Left lung (tissue), 14 donors: ENCODE measurements at places on chromosomes 12 and 14. TPM values are rescaled to one million over a fixed set of nuclear protein-coding genes. Genes with fewer than 3 reads are reported as not detected.
A peak's percentile ranks its signal among the peaks of the same experiment; 100 is the strongest.

Gene KCNJ8
- polyA plus RNA-seq, result 21.9 TPM

DNA sequence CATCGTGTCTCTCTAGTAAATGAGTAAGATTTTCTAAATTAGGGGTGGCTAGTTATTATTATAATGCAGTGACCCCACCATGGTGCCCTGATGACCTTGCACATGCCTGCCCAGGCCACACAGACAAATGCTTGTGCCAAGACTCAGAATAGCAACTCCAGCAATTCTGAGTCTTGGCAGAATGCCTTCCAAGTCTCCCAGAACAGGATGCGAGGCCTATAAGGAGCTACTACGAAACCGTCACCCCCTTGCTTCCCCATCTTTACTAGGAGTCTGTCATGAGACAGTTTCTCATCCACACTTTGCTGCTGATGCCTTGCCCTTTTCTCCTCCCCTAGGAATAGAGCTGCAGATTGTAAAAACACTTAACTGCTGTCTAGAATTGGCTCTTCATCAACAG lies 559.9 kb downstream of the TRHDE start:
- no peak for DNase-seq

Gene CCDC197
- polyA plus RNA-seq, result not detected

Gene OLR1
- 1.2 TPM for polyA plus RNA-seq

Gene NUAK1
- polyA plus RNA-seq, result 8.6 TPM

DNA sequence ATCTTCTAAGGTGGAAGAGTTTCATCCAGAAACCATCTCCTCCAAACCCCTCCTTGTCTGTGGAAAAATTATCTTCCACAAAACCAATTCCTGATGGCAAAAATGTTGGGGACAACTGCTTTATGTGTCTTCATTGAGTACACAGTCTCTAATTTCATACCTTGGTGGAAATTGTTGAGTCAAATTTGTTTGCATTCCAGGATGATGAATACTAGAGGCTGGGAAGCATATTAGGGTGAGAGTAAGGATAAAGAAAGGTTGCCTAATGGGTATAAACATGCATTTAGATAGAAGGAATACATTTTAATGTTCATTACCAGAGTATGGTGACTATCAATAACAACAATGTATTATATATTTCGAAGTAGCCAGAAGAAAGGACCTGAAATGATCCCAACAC lies 98.2 kb downstream of the C12orf42 start:
- DNase-seq, result no peak

- DNase-seq, result peak; percentile 44
Observed at GRCh38 chr14:81517798-81518398, 15.8 kb downstream of the SEL1L start.
